ENCODE measurements at places on chromosomes 1 and 21.

- no peak for DNase-seq
Measured at GRCh38 chr1:231540847-231541246, 12.4 kb downstream of the TSNAX start.

GRCh38 chr1:246856371-246856770 is 75.4 kb downstream of the AHCTF1 start:
- no peak for DNase-seq

GRCh38 chr1:200041337-200042118 is 14.0 kb downstream of the NR5A2 start:
- DNase-seq, result no peak

- DNase-seq, result no peak
Measured at GRCh38 chr1:84450910-84451309, 28.2 kb upstream of the RPF1 start.

GRCh38 chr1:185573677-185574076 is 160.5 kb upstream of the HMCN1 start:
- DNase-seq, result no peak

DNA sequence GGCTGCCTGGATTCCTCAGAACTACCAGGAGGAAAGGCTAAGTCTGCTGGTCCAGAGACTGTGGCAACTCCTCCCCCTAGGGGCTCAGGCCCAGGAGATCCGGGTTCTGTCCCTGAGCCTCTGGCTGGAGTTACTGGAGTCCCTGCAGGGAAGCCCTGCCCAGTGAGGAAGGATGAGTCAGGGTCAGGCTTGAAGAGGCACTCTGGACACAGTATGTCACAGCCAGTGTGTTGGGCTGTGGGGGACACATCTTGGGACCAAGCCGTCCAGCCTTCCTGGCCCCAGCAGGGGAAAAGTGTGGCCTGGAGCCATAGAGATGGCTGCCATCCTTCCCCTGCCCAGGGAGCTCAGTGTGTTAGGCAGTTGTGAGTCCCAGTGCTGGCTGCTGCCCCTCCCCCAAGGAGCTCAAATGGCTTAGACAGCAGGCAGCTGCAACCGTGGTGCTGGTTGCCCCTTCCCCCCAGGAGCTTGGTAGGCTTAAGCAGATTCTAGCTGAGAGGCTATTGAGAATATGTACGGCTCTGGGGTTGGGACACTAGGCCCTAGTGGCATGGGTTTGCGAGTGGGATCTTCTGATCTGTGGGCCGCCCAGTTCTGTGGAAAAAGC is 28.2 kb upstream of the RABGAP1L start:
- DNase-seq, result no peak

DNA sequence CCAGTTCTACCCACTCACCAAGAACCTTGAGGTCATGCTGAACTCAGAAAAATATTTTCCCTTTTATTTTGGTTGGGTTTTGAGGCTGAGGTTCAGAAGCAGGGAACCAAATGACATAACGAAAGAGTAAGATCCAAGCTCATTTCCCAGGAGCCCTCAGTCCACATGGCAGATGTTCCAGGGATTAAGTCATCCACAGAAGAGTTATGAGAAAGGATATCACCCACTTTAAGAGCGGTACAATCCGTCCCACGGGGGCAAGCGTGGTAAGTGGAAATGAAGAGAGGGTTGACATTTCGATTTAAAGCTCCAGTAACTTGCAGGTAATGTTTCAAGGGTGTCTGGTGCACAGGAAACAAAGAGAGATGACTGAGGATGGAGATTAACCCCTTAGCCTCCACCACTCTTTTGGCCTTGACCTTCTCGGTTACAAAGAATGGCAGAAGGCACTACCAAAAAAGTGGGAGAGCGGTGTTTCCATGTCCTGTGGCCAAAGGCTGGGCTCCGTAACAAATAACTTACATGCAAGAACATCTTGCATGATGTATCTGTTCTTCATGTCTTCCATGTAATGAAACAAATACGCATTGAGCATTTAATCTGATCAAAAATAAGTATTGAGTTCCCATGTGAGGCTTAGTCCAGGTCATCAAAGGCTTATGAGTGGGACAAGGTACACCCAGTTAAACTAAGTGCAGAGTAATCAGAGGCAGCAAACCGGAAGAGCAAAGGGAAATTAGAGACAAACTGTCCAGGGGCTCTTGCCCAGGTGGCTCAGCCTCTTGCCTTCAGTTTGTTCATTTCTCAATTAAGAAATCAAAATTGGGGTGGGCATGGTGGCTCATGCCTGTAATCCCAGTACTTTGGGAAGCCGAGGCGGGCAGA is 241.4 kb downstream of the TOMM20 start:
- no peak for DNase-seq

DNA sequence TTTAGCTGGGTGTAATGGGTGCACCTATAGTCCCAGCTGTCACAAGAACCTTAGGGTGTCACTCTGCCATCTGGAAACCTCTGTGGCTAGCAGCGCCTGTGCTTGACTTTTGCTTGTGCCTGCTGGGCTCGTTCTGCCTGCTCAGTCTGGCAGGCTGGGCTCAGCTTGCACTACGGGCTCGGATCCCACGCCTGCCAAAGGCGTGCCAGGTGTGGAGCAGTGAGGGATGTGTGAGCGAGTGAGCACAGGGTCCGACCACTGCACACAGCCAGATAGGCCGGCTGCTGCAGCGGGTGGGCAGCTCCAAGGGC is 2.8 kb upstream of the LSM10 start:
- no peak for DNase-seq

DNA sequence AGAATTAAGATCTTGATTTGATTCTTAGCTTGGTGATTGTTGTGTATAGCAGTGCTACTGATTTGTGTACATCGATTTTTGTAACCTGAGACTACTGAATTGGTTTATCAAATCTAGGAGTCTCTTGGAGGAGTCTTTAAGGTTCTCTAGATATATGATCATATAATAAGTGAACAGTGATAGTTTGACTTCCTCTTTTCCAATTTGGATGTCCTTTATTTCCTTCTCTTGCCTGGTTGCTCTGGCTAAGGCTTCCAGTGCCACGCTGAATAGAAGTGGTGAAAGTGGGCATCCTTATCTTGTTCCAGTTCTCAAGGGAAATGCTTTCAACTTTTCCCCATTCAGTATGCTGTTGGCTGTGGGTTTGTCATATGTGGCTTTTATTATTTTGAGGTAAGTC is 61.5 kb upstream of the LYST start:
- DNase-seq, result no peak

DNA sequence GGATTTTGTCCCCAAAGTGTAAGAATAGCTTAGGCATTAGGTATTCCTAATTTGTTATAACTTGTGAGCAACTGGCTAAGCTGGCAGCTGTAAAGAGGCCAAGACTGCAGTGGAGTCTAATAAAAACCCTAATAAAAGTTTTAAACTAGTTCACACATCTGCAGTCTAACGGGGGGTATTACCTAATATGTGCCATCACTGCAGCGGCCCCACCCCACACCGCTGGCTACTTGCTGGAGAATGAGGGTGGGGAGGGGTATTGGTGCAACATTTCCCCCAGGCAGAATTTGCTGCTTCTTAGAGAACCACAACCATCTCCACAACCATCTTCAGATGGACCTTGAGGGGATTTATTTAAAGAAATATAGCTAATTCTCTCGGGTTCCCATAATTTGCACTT is 135.0 kb downstream of the ZC3H11B start:
- DNase-seq, result no peak

DNA sequence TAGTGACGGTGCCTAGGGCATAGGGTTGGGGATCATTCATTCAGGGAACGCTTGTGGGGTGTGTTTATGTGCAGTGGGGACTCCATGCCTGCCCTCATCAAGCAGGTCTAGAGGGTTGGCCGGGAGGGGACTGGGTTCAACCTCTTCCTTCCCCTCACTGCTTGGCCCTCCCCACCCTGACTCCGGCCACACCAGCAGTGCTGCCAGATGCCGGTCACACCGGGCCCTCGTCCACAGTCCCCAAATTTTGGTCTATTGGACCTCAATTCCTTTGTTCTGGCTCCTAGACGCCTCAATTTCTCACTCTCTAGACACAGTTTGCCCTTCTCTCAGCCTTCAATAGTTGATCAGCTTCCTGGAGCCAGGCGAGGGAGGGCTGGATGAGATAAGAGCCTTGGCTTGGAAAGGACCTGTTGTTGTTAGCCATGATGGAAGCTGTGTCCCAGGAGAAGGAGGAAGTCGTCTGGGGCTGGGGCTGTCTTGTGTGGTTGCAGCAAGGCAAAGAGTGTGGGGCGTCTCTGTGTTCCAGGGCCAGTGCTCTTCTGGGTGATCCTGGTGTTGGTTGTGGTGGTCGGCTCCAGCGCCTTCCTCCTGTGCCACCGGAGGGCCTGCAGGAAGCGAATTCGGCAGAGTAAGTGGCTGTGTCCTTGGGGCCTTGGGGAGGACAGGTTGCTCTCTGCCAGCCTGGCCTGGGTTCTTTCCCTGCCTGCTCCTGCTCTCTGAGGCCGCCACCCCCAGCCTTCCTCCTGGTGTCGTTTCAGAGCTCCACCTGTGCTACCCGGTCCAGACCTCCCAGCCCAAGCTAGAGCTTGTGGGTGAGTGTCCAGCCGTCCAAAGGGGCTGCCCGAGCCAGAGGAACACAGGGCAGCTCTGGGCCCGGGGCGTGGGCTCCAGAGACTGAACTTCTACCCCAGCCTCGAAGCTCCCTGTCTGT is 41.1 kb upstream of the TNFRSF1B start:
- DNase-seq, result no peak

DNA sequence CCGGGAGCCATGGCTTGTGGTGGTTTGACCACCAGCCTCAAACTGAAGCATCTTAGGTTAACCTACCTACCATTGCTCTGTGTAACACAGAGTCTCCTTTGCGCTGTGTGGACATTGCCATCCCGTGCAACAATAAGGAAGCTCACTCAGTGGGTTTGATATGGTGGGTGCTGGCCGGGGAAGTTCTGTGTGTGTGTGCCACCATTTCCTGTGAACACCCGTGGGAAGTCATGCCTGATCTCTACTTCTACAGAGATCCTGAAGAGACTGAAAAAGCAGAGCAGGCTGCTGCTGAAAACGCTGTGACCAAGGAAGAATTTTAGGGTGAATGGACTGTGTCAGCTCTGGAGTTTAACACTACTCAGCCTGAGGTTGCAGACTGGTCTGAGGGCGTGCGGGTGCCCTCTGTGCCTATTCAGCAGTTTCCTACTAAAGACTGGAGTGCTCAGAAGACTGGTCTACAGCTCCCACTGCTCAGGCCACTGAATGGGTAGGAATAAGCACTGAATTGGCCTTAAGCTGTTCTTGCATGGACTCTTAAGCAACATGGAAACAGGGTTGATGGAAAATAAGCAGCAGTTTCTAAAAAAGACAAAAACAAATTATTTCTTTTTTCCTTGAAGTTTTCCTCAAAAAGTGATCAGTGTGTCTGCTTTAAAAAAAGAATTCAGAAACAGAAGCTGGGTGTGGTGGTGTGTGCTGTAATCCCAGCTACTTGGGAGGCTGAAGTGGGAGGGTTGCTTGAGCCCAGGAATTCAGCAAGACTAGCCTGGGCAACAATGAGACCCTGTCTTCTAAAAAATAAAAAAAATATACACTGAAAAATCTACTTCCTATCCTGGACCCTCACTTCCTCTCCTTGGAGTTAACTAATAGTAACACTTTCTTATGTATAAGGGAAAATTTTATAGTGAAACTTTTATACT is 14.6 kb downstream of the CEP350 start:
- no peak for DNase-seq

- no peak for DNase-seq
Measured at GRCh38 chr1:63743781-63744180, 30.0 kb upstream of the ROR1 start.

DNA sequence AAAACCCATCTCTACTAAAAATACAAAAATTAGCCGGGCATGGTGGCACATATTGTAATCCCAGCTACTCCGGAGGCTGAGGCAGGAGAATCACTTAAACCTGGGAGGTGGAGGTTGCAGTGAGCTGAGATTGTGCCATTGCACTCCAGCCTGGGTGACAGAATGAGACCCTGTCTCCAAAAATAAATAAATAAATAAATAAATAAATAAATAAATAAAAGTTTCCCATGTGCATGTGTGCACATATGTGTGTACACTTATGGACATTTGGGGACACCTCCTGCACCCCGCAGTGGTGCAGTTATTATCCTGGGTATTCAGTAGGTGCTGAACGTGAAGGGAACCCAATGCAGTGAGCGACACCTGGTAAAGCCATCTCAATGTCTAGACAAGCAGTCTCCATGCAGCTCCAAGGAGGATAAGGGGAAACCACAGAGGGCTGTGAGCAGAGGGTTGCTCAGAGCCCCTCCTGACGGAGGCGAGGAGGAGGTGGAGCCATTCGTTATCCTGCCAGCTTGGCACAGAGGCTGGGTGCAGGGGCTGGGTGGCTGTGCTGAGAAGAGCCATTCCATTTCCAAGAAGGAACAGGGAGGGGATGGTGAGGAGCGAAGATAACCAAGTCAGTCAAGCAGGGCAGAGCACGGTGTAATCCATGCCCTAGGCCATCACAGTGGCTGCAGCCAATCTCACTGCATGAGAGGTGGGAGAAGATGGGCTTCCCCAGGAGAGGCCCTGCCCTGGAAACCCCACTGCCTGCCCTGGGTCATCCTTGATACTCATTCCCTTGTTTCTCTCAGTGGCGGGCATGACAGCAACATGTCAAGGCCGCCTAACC is 25.6 kb downstream of the UBIAD1 start:
- DNase-seq, result no peak
